ENCODE measurements at places on chromosomes 7 and 10.
A peak's percentile ranks its signal among the peaks of the same experiment; 100 is the strongest.

DNA sequence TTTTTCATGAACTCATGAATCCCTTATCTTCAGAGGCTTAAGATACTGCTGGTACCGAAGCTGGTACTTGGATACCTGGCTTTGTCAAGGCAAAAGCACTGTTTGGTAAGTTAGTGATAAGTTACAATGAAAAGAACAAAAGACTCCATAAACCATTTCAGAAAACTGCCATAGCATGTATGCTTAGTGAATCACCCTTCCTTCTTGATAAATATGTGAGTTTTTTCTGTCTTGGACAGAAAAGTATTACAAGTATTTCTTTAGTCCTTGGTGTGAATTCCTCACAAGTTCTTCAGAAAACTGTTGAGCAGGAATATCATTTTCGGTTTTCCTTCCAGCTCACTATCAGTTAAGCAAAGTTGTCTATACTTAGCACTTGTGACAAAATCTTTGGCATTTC is 25.6 kb downstream of the PUS7 start:
- no peak for DNase-seq

- DNase-seq = no peak
Observed at GRCh38 chr10:122163174-122164022, 107.7 kb upstream of the BTBD16 start.

- no peak for DNase-seq
Observed at GRCh38 chr7:132777414-132777813, 201.1 kb upstream of the PLXNA4 start.

DNA sequence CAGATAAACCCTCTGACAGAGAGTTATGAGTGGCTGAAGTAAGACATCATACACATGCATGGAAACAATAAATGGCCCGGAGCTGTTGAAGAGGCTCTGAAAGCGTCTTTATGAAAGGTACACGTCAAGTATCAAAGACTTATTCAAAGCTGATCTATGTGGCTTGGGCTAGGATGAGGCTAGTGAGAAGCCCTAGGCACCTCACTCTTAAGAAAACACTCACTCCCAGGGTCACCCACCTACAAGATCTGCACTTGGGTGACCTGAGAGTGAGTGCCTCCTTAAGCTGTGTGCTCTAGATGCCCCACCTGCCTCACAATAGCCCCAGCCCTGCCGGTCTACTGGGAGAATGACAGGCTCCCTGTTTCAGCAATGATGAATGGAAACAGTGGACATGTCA is 1.1 kb upstream of the GIMAP1 start:
- DNase-seq = no peak

GRCh38 chr7:87144173-87144657 is 8.0 kb upstream of the DMTF1 start:
- DNase-seq = no peak

- DNase-seq = no peak
Observed at GRCh38 chr7:90530263-90530662, 60.8 kb downstream of the PTTG1IP2 start.

- DNase-seq = no peak
Observed at GRCh38 chr7:93719546-93719945, 145.0 kb upstream of the CALCR start.

DNA sequence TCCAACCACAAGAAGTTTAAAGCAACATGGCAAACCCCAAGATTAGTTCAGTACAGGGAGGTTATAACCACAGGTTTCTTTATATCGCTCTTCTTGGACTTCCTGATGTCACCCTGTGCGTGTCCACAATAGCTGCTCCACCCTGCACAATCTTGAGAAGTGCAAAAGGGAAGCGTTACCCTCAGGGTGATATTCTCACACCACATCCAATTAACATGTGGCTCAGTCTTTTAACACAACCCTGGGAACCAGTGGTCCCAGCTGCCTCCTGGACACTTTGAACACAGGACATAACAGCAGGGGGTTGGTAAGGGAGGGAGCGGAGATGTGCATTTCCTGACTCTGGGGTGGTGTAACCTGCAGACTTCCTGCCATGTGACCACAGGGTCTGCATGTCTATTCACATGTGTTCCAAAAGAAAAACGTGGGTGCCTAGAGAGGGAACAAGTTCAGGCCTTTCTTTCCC is 64.6 kb downstream of the GSAP start:
- peak; percentile 16 for DNase-seq

- no peak for DNase-seq
Observed at GRCh38 chr10:124697443-124697836, 46.7 kb downstream of the FAM53B start.

DNA sequence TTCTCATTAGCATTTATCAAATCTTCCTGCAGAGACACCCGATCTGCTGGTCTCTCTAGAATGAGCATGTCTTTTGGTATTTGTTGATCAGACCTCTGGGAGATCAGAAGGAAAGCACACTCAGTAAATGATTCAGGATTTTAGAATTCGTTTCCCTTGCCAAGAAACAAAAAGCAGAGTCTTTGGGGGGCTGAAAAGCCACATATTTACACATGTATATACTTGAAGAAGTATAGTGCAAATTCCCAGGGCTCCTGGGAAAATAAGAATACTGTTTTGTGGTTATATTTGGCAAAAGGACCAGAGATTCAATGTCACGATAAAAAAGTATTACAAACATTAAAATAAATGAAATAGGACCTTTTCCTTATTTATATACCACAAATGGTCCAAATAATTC is 100.2 kb downstream of the AGMO start:
- no peak for DNase-seq

GRCh38 chr10:5930272-5930671 is 40.2 kb downstream of the FBH1 start:
- no peak for DNase-seq

GRCh38 chr10:123878666-123879303 is 12.8 kb downstream of the CPXM2 start:
- DNase-seq = no peak

DNA sequence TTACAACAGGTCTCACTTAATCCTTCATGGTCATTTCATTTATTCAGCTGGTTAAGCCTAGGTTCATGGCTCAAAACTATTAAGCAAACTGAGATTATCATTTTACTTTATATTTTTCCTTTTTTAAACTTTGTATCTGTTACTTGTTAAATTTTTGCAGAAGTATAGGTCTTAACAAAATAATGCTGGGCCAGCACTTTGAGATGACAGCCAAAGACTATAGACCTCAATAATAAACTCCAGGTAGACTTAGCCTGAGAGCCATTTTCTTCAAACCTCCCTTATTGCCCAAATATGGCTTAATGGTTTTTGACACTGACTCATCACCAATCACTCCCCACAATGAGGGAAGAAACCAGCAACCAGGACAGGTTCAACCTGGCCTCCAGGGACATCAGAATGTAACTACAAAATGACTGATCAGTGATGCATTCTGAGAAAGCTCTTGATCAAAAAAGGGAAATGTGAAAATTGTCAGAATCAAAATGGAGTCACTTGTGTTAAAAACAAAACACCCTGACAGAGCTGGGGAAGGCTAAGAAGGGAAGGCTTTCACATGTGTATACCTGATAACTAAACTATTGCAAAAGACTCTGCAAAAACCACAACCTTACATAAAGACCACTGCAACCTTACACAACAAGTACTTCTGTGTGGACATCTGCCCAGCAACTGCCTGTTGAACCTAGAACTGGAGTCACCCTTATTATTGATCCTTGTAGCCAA is 2.1 kb upstream of the CCDC126 start:
- DNase-seq = peak; percentile 19

- peak; percentile 24 for DNase-seq
Observed at GRCh38 chr7:99623702-99624447, 7.1 kb downstream of the ZSCAN25 start.

GRCh38 chr7:140656548-140657515 is 15.9 kb upstream of the ADCK2 start:
- DNase-seq = peak; percentile 23

DNA sequence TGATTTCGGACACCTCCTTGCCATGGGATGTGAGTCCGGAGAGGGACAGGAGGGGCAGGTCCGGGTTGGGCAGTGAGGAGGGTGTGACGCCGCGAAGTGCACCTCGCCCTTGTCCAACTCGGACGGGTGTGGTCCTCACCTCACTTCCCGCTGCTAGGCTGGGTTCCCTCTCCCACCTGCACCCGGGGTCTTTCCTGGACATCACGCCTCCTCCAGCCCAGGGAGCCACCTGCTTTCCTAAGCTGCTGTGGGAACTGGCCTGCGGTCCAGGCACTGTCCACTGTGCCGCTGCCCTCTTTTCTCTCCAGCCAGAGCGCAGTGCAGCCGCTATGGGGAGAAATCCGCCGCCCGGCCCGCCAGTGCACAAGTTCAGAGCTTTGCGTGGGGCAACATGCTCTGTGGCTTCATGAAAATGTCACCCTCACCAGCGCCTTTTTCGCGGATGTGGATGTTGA is 45.0 kb upstream of the ZNF716 start:
- DNase-seq = no peak

DNA sequence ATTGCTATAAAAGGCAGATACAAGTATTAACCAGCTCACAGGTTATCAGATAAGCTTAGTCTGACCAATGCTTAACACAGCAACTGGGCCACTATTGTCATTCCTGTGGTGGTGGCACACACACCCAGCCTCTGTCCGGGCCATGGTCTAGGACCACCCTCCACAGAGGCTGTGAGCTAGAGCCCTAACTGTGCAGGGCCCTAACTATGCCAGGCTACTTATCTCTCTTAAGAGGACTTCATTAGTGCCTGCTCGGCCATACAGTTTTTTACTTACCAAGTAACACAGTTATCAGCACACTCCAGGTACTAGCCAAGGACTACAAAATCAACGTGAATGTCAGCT is 2.1 kb upstream of the EGFR start:
- DNase-seq = no peak

GRCh38 chr7:34341326-34341725 is 316.7 kb upstream of the NPSR1 start:
- no peak for DNase-seq

GRCh38 chr10:28807760-28808613 is 130.7 kb downstream of the BAMBI start:
- no peak for DNase-seq

- DNase-seq = no peak
Observed at GRCh38 chr7:157619753-157620525, 283.1 kb downstream of the DNAJB6 start.
